Non-pigmented ciliary epithelial cell (primary cell): ENCODE measurements at places on chromosomes 5 and 9.

DNA sequence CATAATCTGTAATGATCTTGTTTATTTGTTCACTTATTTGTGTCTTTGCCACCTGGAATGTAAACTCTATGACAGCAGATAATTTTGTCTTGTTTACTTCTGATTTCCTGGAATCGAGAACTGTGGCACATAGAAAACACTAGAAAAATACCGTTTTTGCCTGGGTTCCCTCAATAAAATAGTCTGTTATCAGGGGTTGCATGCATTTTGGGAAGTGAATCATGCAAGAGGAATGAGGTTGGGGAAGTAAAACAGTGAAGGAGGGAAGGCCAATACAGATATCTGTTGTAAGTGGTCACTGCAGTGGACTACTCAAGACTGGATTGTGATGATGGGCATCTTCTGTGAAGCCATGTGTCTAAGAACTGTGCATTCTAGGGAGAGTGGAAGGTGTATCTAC is 45.2 kb upstream of the IL6ST start:
- DNase-seq: no peak

DNA sequence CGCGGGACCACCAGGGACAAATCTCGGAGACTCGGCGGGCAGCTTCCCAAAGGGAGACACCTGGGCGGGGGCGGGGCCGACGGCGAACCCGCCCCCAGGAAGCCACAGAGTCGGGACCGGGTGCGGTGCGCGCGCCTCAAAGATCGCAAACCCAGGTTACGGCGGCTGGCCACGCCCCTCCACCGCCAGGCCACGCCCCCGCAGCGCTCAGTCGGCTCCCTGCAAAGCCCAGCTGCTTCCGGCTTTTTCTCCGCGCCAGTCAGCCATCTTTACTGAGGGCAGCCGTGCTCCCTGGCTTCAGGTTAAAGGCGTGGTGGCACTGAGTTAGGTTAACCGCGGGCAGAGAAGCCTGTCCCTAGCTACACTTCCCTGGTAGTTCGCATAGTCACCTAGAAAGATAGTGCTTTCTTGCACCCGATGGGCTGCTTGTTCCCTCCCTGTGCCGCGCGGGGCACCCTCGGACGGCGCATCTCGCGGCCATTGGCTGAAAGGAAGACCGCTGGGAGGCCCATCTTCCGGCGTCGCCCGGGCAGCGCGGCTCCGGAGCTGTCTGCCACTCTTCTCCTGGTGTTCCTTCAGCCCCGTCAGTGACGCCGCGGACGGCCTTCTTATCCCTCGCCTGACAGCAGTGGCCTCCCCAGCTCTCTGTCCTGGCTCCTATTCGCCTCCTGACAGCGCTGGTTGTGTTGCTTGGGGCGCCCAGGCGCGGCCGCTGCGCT is at the start of gene TBC1D2:
Gene TBC1D2, minus strand, starts transcription at position 72 of the 719 bp plus-strand sequence. CDS start 108 bp downstream, outside the sequence.
- peak; percentile 56 for DNase-seq

DNA sequence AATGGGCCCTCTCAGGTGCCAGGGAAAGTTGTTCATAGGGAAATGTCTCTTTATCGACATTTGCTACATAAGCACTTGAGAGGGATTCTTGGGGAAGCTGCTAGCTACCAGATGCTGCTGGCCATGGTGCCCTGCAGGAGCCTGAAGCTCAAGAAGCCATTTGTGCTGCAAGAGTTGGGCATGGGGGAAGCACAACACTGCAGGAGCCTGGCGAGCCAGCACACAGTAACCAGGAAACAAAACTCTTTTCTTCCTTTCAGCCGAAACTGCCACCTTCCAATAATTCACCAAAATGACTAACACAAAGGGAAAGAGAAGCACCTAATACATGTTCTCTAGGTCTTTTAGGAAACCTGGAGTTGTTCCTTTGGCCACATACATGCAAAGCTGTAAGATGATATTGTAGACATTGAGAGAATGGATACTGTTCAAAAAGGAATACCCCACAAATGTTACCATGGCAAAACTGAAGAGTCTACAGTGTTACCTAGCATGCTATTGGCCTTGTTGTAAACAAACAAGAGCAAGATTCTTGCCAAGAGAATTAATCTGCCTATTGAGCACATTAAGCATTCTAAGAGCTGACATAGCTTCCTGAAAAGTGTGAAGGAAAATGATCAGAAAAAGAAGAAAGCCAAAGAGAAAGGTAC is 26.1 kb upstream of the LARP1 start:
- DNase-seq: no peak

DNA sequence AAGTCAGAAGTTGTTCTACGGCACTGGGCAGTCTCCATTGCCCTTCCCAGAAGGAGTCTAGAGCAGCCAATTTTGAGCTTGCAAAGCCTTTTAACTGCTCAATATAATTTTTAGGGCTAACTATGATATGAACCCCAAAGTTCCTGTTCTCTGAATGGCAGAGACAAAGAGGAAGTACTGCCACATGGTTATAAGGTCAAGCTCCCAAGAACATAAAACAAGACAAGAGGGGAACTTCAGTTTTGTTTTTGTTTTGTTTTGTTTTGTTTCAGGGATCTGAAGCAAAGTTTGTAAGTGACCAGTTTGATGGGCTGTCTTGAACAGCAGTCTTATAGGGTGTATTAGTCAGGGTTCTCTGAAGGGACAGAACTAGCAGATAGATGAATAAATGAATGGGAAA is 11.9 kb upstream of the SMC2 start:
- DNase-seq: no peak

DNA sequence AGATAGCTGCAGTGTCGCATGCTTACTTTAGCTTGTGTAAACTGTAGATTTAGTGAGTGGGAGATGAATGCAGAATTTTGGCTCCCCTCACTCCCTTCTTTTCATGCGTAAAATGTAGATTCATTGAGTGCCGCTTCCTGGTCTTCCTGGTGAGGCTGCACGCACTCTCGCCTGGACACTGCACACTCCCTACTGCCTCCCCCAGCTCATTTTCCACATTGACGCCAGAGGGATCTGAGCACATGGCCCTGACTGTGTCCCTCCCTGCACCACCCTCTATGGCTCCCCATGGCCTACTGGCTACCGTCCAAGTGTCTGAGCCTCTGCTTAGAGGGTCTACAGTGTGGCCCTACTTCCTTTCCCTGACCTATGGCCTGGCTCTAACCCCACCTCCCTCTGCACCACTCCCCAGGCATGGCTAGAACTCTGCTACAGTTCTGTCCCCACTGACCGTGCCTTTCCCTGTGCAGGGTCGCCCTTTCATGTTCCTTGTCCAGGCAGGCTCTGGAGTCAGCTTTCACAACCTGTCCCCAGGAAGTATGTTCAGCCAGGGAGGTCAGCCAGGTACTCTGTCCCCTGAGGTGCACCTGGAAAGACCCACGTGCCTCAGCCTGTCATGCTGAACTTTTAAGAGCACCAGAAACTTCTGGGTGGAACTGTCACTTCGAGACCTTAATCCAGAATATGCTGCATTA is 160.6 kb downstream of the COL23A1 start:
- DNase-seq: no peak

DNA sequence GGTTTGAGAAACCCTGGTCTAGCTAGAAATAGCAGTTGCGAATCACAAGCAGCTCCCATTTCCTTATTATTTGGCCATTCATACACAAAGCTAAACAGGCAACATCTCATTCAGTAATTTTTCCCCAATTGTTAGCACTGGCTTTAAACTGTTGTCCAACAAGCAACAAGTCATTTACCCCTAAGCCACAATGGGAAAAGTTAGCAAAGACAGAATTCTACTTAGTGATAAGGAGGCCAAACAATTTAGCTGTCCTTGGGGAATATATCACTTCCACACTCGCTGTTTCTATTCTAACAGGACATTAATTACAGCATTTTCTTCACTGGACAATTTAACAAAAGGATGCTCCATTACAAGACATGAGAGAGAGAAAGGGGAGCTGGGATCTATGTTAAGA is 2.8 kb downstream of the MYO10 start:
- DNase-seq: no peak

DNA sequence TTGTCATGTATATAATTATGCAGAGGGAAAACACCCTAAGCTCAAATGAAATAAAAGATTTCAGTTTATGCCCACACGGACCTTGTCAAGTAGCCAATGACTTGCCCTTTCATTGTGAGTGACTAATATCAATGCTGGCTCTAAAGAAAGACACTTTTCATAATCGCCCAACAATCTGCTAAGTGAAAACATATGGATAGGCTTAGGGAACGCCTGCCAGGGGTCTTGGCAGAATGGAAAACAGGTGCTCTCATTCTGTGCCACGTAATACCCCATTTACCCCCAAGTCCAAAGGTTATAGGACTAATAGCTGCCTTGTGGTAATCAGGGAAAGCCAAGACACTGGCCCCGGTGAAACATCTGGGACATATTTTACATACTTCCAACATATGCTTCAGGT is 157.7 kb downstream of the SLF1 start:
- no peak for DNase-seq

DNA sequence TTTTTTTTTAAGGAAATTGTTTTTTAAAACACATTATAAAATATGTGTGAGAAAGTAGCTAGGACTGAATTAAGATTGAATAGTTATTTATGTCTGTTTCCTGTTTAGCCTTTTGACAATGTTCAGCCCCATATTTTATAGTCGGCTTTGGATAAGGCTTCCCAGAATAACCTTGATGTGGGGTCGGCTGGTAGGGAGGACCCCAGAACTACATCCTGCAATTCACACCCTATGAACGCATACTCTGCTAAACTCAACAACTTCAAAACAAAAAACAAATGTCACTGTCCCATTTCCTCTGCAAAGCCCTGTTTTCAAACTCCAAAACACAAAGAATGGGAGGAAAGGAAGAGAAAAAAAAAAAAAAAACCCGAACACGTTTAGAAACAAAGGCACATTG is 63.1 kb downstream of the ARL15 start:
- DNase-seq: no peak

DNA sequence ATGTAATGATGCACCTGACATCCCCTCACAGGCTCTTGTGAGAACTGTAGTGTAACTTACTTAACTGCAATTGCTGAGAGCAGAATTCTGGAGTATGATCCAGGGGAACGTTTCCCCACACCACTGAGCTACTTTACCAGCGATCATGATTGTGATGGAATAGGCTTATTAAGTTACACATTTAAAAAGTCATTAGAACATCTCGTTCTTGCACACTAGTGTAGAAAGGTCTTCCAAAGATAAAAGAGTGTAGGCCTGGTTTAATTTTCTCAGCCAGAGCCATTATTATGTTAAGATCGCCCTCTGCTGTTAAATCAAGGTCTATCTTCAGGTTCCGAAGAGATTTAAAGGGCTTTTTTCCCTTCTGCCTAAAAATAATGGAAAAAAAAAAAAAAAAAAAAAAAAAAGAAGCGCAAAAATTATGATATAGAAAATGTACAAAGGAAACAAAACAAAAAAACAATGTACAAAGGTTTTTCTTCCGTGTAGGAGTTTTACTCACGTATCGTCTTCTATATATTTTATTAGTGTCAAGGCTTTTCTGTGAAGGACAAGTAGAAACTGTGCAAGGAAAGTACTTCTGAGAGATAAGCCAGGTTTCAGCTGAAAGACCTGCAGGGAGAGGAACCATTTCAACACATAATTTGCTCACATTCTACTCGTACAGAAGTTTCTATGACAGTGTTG is 18.6 kb upstream of the MOB3B start:
- DNase-seq: no peak

- DNase-seq: no peak
These were observed 9.1 kb downstream of the EPB41L4B start for GRCh38 chr9:109311731-109312130.

GRCh38 chr5:171628633-171628974 is 157.0 kb upstream of the SMIM23 start:
- no peak for DNase-seq

GRCh38 chr5:126003309-126003708 is 419.9 kb upstream of the GRAMD2B start:
- DNase-seq: peak; percentile 65

DNA sequence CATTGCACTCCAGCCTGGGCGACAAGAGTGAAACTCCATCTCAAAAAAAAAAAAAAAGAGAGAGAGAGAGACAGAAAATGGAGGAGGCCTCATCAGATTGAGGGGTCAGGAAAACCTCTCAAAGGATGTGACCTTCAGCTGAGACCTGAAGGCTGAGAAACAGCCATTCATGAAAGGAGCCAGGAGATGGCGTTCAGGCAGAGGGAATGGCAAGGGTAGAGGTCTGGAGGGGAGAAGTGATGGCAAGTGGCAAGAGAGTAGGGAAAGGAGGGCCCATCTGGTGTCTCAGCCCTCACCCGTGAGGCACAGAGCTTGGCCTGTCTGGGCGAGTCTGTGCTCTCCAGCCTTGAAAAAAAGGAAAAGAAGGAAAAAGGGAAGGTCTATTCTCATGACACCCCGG is 17.0 kb downstream of the CAMK2A start:
- DNase-seq: no peak

- DNase-seq: no peak
These were observed 174.3 kb downstream of the TRPM3 start for GRCh38 chr9:70947086-70947485.

DNA sequence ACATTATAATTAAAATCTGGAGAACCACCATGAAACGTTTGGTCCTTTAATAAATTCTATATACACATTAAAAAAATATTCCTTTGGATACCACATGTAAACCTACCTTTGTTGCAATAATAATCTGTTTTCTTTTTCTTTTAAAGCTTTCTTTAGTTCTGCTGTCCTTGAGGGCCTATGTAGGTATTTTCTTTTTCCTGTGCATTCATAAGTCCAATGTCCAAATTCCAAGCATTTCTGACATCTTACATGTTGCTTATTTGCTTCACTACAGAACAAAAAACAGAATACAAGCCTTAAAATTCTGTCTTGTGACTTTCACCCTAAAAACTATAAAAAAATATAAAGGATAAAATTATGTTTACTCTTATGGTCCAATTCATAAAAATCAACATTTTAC is 19.7 kb downstream of the ZCCHC10 start:
- DNase-seq: no peak

DNA sequence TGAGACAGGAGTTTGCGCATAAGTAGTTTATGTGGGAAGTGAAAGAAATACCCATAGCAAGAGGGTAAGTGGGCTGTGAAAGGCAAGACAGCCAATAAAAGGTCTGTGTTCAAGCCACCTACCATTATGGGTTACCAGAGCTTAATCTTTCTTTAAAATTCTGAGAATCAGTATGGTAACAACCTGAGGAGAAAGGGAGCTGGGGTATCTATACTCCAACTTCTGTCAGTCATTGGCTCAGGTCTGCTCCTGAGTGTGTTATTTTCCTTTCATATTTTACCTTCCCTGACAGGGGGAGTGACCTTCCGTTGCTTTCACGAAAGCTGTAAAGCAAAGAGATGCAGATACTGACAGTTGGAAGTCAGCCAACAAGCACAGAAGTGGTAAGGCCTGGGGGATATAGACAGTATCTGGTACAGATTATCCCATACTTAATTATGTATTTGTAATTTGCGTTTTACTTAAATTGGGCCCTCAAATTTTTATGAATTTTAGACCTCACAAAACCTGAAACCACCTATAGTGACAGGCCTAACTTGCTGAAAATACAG is 233.4 kb downstream of the RAB3C start:
- DNase-seq: no peak

DNA sequence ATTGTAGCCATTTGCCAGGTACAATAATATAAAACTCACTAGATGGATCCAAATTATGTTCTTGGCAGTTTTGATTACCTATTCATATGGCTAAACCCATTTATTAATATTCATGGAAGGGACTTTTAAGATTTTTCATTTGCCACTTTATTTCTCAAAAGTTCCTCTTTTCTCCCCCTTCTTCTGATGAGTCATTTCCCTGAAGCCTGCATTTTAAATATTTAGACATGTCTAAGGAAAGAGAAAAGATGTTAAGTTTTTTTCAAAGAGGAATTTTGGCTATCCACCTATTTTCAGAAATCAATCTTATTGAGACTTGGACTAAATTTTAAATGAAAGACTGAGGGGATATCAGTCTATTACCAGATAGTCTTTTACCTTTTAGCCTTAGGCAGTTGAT is 1189.4 kb downstream of the EFNA5 start:
- DNase-seq: no peak

GRCh38 chr9:131799177-131799823 is 59.4 kb upstream of the RAPGEF1 start:
- DNase-seq: no peak

GRCh38 chr5:33297760-33298216 is 143.0 kb upstream of the TARS1 start:
- DNase-seq: no peak
